Stimulated activated CD8-positive, alpha-beta memory T cell treated with anti-CD3 and anti-CD28 coated beads, Interleukin-7, amount 100 ng/mL, for 24 hours (primary cell): ENCODE measurements at places on chromosomes 13 and 19.

- DNase-seq, result no peak
Observed at GRCh38 chr19:3041761-3042620, 12.9 kb upstream of the TLE2 start.

- no peak for DNase-seq
Observed at GRCh38 chr13:51666374-51666773, 82.1 kb downstream of the WDFY2 start.

GRCh38 chr19:18427080-18427742, 8.0 kb downstream of the SSBP4 start:
- DNase-seq, result no peak

DNA sequence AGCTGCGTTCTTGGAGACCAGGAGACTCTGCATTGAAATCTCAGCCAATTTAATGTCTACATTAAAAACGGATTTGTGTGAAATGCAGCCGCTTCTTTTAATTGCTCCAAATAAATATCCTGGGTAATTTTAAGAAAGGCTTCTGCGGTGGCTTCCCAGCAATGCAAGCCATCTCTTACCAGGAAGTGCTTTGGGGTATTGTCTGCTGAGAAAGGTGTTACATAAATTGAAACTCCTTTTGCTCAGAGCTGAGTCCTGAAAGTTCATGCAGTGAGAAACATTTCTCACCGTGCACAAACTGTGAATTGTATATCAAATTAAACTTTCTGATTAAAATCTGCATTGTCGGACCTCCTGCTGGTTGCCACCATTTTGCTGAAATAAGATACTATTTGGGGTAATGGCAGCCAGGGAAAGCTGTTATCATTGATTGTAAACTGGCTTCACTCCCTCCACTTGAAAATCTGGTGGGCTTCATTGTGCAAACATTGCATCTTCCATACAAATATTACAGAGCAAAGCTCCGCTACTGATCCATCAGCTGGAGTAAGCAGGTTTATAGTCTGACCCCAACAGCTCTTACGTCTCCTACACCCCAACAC, 59.5 kb downstream of the ZIC5 start:
- DNase-seq, result no peak

DNA sequence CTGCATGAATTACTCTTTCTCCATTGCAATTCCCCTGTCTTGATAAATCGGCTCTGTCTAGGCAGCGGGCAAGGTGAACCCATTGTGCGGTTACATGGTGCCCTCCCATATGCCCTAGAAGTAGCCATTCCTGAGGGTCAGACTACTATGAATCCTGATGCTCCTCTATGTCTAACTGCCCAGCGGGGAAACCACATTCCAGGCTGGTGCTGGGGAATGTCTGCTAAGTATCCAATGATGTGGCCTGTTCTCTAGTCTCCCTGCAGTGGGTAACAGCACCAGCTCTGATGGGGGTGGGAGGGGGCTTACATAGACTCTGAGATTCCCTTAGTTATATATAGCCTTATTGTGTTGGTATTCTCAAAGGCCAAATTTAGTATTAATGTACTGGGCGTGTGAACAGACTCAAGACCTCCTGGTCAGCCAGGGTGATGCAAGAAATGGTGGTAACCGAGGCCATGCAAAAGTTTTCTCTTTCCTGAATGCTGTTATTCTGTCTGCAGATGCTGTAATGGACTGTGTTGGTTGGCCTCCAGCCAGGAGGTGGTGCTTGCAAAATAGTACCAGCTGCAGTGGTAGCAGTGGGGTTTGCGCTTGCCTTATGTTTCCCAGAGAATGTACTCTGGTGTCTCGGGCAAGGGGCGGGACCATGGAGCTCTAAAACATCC, 564.8 kb upstream of the SLITRK1 start:
- no peak for DNase-seq

DNA sequence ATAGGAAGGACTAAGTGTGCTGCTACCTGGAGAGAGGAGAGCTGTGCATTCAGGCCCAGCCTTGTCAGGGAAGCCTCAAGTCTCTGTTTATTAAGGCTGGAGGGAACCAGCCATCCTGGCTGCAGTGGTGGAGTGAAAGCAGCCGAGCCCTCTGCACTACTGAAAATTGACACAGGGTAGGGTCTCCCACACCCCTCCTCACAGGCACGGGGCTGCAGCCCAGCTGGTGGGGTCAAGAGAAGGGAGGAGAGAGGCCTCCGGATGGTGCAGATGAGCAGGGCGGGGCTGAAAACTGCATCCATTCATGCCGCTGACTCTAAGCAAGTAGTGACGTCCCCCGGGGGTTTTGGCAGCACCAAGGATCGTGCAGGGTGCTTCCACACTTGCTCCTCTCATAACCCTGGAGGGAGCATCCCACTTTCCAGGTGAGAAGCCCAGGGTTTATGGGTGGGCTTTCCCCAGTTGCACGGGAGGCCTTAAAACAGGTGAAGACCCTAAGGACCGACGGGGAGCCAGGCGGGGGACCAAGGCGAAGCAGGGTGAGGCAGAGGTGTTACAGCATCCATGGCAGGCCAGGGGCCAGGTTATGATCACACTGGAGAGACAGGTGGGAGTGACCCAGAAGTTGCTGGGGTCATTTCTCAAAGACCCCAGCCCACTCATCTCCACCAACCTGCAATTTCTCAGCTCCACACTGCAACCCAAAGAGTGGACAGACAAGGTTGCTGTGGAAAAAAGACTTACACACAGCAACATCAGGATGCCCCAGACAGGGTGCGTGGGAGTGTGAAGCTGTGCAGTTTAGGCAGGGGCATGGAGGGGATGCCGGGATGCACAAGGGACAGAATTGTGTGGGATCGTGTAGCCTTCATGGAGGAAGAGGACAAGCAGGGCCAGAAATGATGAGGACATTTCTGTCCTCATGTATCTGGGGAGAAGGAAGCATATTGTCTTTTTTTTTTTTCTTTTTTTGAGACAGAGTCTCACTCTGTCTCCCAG, 36.8 kb downstream of the VSTM2B start:
- DNase-seq, result no peak

- no peak for DNase-seq
Observed at GRCh38 chr13:43872181-43872580, 7.4 kb downstream of the CCDC122 start.

DNA sequence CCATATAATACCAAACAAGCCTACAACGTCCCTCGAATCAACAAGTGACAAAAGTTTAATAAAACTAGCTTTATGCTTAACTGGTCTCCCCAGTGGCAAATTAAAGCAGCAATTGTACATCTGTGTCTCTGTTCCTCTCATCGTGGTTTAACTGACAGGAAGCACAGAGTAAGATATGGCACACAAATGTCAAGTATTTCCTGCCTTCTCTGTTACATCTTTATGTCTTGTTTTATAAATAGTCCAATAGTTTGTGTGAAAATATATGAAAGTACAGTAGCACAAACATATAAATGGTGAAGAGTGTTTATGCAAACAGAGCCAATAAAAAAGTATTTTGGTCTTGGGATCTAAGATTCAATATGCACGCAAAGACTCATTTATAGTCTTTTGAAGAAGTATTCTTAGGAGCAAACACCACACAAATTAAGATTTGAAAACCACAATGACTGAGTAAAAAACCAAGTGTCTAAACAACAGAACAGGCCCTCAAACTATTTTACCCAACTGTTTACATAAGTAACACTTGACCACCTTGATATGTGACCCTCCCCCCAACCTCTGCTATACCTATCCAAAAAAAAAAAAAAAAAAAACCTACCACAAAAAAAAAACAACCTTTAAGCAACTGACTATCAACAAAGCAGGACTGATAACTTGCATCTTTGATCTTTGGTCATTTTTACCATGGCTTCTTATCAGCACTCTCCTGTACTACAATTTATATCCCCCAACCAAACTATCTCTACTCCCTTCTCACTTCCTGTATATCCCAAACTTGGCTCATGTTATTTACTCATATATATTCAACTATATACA, 14.0 kb downstream of the ELF1 start:
- no peak for DNase-seq

- no peak for DNase-seq
Observed at GRCh38 chr13:38415233-38415632, 65.6 kb downstream of the UFM1 start.

- no peak for DNase-seq
Observed at GRCh38 chr19:10764340-10764894, 46.5 kb downstream of the DNM2 start.

DNA sequence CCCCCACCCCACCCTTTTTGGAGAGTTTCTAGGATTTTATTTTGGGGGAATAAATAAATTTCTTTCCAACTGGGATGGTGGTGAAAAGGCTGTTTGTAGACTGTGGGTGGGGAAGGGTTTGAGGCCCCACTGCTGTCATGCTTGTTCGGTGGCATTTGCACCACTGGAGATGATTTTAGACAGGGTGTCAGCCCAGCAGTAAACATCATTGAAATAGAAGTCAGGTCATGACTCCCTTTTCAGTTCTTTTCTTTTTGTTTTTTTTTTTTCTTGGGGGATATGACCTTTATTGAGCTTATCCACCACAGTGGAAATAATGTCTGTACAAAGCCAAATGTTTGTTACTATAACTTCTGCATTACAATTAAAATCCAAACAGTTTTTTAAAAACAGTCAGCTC, 14.1 kb downstream of the UBAC2 start:
- DNase-seq, result no peak

DNA sequence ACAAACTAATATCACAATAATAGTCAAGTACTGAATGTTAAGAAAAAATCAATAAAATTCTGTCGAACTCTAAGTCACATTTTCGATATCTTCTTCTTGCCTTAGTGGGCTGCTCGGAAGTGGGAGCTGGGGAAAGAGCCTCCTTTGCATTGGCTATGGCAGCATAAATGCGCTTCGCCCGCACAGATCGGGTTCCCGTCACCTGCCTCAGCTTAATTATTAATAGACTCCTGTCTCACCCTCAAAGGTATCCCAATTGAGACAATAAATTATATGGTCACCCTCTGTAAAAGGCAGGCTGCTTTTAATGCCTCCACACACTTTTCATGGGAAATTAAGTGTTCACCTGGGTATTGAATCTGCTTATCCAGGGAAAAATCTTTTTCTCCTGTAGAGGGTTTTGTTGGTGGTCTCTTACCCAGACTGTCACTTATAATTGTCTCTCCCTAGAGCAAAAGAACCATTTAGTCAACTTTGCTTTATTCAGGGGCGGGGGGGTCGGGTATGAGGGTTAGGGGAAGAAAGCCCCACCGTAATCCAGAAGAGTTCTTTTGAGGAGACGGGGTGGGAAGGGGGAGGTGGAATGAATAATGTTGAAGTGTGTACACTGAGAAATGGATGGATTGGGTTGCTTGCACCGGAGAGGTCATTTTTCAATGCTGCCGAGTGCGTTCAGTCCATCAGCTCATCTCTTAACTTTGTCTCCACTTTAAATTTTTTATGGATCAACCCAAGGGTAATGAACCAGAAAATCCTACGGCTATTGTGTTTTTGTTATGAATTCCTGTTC, 682.6 kb upstream of the SGCG start:
- no peak for DNase-seq

DNA sequence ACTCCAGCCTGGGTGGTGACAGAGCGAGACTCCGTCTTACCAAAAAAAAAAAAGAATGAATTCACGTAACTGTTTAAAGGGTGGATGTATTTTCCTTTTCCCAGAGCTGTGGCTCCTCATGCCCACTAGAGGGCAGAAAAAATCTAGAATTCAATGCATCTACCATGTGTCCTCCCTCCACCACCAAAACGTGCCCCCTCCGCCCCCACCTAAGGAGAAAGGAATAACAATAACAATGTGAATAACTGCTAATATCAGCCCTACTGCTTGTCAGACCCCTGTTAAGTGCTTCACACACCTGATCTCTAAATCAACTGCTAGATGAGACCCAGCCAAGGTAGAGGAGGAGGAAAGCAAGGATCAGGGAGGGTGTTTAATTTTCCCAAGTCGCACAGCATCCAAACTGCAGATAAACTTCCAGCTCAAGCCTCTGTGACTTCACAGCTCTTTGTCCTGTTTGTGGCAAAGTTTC, 20.2 kb upstream of the PNMA8B start:
- no peak for DNase-seq

DNA sequence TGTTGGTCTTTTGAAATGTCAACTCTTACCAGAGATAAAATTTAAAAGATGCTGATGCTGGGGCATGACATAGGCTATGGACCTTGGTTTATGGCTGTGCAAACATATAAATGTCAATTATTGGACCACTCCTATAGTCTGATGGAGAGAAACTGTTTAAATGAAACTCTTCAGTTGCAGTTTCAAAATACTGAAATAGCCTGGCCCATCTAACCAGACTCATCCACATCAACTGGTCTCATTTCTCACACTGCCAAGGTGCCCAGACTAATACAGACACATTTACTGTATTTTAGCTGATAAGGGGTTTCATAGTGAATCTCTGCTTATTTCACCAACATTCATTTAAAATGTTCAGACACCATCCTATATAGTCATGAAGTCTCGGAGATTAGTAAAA, 19.9 kb downstream of the SERPINE3 start:
- no peak for DNase-seq

GRCh38 chr19:6530386-6531162, at the start of gene TNFSF9:
Gene TNFSF9 (plus strand): TSS chr19:6531026. CDS start chr19:6531037, 11 bp downstream.
- DNase-seq, result peak; percentile 74

DNA sequence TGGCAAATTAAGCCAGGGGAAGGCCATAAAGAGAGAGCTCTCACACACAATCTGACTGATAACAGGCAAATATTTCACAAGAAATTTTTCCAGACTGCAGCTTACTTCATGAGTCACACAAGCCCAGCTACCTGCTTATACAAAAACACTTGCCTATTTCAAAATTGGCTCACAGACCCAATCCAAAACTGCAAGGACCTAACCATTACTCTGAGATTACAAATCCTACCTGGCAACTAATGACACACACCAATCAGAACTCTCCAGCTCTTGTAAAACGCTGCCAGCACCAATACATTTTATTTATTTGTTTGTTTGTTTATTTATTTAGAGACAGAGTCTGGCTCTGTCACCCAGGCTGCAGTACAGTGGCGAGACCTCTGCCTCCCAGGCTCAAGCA, 18.1 kb upstream of the ZFP82 start:
- no peak for DNase-seq

- DNase-seq, result no peak
Observed at GRCh38 chr19:46015687-46016425, 7.0 kb downstream of the PGLYRP1 start.

GRCh38 chr19:29576761-29577648, 29.1 kb upstream of the POP4 start:
- no peak for DNase-seq

- DNase-seq, result peak; percentile 30
Observed at GRCh38 chr19:7799640-7800355, 30.2 kb upstream of the EVI5L start.
